Glutamatergic neuron (in vitro differentiated cells): ENCODE measurements at places on chromosomes 16 and 17.

GRCh38 chr16:9270424-9270823 lies 179.0 kb downstream of the HAPSTR1 start:
- no peak for DNase-seq

- no peak for DNase-seq
Observed at GRCh38 chr17:8503807-8504206, 68.1 kb downstream of the NDEL1 start.

DNA sequence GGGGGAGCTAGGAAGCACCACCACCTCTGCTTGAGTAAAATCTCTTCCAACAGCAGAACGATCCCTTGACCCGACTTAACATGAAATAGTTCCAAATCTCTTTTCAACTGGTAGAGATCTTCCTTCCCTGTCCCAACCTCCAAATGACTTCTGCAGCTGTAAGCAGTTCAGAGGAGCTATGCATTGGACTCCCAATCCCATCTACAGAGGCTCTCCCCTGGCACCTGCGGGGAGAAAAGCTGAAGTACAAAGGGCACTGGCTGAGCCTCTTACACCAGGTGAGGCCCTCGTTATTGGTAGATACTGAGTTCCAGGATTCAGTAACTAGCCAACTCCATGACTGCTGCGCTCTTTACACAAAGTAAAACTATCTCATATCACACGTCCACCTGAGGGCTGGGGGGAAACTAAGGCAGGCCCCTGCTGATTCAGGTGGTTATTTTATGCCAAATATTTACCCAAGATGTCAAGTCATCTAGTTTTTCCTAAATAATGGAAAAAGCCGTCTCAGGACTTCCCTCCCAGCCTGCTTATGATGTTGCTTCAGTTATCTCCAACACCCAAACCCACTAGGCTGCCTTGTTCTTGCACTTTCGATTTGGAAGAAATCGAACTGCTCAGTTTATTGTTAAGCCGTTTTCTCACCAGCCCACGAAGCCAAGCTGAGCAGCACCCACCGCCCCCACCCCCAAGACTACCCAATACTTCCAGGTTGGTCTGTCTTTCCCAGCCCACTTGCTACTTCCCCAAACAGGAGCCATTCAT lies 3.2 kb downstream of the ACTG1 start:
- DNase-seq: no peak

GRCh38 chr16:89373355-89374110 lies 116.8 kb downstream of the ANKRD11 start:
- DNase-seq: no peak

DNA sequence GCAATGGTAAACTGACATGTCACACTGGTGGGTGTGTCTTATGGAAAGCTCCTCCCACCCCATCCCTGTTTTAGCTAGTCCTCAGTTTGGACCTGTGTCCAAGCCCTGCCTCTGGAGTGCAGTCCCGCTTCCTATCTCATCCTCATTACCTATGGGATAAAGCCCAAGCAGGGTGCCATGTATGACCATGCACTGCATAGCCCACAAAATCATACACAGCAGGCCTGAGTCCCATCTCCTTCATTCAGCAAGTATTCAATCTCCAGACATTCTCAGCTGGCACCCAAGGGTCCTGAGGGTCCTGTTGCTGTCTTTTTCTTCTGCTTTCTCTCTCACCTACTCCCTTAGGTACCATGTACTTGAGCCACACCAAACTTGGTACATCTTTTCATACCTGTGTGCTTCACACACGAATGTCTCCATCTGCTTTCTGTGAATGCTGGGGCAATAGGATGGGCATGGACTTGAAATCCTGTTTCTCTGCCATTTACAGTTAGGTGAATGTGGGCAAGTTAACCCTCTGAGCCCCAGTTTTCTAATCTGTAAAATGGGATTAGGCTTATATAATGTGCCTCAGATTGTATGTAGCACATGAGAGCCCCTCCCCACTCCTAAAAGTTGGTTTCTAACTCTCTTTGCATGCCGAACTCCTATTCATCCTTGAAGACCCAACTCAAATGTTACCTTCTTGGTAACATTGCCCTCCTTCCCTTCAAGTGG lies 28.5 kb downstream of the TNS4 start:
- DNase-seq: no peak

GRCh38 chr17:79842656-79843473 lies 3.6 kb upstream of the CBX4 start:
- no peak for DNase-seq

DNA sequence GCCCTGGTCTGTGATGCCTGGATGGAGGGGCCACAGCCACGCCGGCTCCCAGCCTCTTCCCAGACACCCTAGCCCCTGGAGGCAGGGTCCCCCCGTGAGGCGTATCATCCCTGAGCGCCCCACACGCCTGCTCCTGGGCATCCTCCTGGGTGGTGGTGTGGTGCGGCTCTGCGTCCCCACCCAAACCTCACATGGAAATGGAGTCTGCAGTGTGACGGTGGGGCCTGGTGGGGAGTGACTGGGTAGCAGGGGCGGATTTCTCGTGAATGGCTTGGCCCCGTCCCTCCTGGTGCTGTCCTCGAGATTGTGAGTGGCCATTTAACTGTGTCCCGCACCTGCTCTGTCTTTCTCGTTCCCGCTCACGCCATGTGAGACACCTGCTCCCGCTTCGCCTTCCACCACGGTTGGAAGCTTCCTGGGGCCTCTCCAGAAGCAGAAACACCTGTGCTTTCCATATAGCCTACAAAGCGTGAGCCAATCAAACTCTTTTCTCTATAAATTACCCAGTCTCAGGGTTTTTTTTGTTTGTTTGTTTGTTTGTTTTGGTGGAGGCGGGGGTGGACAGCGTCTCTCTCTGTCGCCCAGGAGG lies 5.9 kb upstream of the SSTR5 start:
- no peak for DNase-seq

DNA sequence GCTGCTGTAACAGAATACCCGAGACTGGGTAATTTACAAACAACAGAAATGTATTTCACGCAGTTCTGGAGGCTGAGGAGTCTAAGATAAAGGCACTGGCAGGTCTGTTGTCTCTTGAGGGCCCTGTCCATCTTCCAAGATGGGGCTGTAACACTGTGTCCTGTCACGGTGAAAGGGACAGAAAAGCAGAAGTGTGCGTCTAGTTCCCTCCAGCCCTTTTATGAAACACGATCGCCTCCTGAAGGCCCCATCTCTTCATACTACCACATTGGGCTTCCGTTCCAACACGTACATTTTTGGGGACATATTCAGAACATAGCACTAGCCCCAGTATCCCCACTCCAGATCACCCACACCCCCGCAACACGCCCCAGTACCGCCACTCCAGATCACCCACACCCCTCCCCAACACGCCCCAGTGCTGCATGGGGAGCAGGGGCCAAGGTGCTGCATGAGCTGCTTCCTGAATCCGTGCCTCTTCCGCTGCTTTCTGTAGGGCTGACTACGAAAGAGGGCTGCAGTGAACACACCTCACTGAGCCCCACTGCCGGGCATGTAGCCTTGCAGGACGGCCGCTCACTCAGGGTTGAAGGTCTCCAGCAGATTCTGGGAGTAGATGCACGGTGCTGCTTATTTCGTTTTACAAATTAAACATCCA lies 91.9 kb downstream of the RPTOR start:
- no peak for DNase-seq

DNA sequence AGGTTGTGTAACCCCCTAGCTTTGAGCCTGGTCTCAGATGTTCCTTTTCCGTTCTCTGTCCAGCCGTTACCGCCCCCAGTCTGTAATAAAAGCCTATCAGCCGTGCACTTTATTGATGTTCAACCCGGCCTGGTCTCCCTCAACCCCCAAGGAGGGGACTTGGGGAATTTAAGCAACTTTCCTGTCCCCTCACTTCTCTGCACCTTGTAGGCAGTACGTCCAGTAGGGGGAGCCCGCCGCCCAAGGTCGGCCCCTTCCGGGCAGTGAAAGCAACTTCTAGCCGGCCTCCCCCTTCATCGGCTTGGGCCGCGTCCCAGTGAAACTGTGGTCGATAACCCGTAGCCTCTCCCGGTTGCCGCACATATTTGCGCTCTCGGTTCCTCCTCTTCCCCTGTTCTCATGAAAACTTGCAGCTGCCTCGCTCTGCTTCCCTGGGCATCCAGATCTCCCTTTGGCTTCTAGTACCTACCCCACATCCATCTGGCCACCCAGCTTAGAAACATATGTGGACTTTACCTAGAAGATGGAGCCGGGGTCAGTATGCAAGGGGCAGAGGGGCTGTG lies 7.9 kb downstream of the PNPO start:
- peak; percentile 96 for DNase-seq

DNA sequence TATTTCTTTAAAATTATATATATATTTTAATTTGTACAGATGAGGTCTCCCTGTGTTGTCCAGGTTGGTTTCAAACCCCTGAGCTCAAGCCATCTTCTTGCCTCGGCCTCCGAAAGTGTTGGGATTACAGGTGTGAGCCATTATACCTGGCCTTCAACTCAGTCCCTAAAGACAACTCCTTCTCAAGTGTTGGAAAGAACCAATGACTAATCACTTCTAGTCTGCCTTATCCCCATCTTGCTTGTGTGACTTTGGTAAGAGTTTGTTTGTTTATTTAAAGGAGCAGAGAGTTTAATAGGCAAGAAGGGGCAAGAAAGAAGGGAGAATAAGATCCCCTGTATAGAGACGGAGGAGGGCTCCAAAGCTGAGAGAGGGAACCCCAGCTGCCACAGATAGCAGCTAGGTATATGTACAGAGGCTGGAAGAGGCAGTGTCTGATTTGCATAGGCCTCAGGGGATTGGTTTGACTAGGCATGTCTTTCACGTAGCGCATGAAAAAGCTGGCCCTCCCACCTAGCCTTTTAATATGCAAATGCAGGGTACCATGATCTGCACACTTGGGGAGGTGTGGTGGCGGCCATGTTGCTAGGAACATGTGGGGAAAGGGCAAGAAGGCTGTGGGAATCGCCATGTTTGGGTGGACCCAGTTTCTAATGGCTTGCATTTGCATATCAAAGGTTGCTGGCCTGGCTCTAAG lies 21.5 kb downstream of the ABCC1 start:
- DNase-seq: peak; percentile 25

- no peak for DNase-seq
Observed at GRCh38 chr16:20515688-20516090, 60.5 kb downstream of the ACSM2B start.

- DNase-seq: no peak
Observed at GRCh38 chr16:82083710-82084353, 48.8 kb downstream of the HSD17B2 start.

DNA sequence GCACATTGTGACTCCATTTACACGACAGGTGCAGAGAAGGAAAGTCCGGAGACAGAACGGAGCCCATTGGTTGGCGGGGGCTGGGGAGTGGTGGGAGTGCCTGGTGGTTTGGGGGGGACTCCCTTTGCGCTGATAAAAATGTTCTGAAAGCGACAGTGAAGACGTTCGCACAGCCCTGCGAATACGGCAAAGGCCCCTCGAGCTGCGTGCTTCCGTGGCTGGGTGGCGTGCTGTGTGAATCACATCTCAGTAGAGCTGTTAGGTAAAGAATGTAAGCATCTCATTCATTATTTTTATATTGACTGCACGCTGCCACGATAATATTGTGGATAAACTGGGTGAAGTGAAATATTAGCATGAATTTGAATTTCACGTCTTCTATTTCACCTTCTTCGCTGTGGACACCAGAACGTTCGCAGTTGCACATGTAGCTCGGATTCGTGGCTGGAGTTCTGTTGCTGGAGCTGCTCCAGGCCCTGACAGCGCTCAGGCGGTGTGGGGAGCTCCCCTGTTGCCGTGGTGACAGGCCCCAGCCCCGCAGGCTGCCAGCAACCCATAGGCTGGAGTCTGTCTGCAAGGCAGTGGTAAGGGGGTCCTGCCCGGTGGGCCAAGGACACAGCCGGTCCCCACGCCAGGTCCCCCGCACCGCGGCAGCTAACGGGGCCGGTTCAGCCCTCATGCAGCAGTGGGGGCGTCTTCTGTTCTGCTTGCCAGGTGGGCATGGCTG lies 44.6 kb downstream of the SOX8 start:
- no peak for DNase-seq

DNA sequence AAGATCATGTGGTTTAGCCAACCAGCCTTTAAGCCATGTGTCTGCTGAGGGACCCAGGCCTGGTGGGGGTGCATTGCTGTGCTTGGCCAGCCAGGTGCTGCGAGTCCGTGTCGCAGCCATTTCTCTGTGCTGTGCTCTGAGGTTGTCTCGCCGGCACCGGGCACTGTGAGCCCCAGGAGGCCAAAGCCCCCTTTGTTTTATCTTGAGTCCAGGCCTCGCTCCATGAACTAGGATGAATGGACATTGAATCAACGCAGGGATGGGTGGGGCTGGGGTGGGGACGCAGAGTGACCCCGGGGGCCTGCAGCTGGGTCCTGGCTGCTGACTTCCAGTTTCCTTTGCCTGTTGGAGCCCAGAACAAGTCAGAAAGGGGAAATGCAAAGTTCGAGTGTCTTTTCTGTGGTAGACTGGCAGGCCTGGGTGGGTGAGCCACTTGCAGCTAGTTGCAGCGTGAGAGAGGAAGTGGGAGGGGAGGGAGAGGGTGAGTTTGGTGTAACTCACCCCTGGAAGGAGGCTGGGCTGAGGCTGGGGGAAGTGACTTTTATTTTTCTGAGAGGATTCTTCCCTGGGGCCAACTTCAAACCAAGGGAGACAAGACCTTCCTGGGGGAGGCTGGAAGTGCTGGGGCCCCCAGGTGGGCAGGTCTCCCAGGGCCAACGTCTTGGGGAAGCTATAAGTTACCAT lies 324.7 kb downstream of the SEC14L1 start:
- no peak for DNase-seq

- no peak for DNase-seq
Observed at GRCh38 chr17:77790143-77790829, 168.2 kb upstream of the TNRC6C start.

GRCh38 chr16:76081967-76082366 lies 195.2 kb upstream of the CNTNAP4 start:
- no peak for DNase-seq

DNA sequence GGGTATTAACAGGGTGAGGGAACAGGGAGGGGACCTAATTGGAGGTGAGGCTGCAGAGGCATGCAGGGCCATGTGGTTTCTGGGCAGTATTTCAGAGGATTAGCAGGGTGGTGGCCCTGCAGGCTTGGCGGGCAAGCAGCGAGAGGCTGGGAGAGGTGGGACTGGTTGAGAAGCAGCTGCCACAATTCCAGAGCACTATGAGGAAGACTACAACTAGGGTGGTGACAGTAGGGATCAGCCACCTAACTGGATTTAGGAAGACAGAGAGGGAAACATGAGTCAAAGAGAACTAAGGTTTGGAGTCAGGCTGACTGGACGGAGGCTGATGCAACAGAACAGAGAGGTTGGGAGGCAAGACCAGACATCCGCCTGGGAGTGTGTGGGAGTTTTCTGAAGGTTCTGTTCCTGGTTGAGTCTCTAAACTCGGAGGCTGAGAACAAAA lies 12.3 kb downstream of the ALOXE3 start:
- DNase-seq: no peak
